ENCODE measurements at places on chromosomes 2 and 18. TPM values are rescaled to one million over a fixed set of nuclear protein-coding genes. Genes with fewer than 3 reads are reported as not detected.

The SETBP1 gene
- total RNA-seq: 1.9 TPM

- H3K36me3 ChIP-seq: no peaks in the 10 kb centered on the region
- H3K27ac ChIP-seq: no peak overlapping the region
- H3K4me3 ChIP-seq: no peak overlapping the region
- no peaks in the 10 kb centered on the region for H3K4me1 ChIP-seq
- peak; percentile 68 for DNase-seq
Measured at GRCh38 chr2:100242891-100243619, 79.2 kb downstream of the LONRF2 start.

DNA sequence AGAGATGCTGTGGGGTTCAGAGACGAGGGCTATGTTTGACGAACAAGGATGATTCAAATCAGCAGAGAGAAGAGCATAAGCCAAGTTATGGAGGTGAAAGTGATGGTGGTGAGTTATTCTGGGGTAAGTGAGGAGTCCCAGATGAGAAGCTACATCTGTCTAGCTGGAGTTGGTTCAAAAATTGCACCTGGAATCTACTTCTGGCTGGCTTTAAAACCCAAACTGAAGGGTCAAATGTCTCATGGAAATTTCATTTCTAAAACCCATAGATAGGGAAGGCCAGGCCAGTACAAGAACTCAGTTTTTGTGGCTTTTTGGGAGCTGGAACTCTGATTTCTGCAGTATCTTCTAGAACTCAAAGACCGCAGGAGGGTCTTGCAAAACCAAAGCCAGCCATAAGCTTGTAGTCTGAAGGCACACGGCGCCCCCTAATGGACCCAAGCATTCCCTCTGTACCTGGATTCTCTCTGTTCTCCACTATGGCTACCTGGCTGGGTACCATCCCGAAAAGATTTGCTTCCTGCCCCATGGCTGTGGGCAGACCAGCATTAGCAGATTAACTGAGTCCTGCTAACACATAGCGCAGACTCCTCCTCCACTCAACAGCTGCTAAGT lies 229.1 kb upstream of the SLC14A2 start:
- H3K4me1 ChIP-seq: peaks cover 3% of the 10 kb centered on the region
- peaks cover 12% of the 10 kb centered on the region for H3K27me3 ChIP-seq
- no peak overlapping the region for H3K27ac ChIP-seq
- no peak overlapping the region for H3K4me3 ChIP-seq
- no peak for DNase-seq

GRCh38 chr18:51013259-51013658 lies 16.8 kb upstream of the SMAD4 start:
- peaks cover 5% of the 10 kb centered on the region for H3K36me3 ChIP-seq
- H3K27me3 ChIP-seq: no peaks in the 10 kb centered on the region
- H3K4me3 ChIP-seq: no peak overlapping the region
- H3K27ac ChIP-seq: no peak overlapping the region
- H3K4me1 ChIP-seq: peaks cover 3% of the 10 kb centered on the region

All from activated naive CD8-positive, alpha-beta T cell treated with anti-CD3 and anti-CD28 coated beads, Interleukin-2, amount 10 ng/mL, durations not matched to agents 7 days and 5 days (primary cell).